Suppressor macrophage treated with lipopolysaccharide for 1 hour (primary cell): ENCODE measurements at places on chromosomes 11 and 22.
A peak's percentile ranks its signal among the peaks of the same experiment; 100 is the strongest.

- DNase-seq, result no peak
Measured at GRCh38 chr11:83219095-83219494, 25.6 kb downstream of the ANKRD42 start.

GRCh38 chr11:112765337-112765736 is 195.9 kb upstream of the NCAM1 start:
- DNase-seq, result no peak

- peak; percentile 49 for DNase-seq
Measured at GRCh38 chr22:42648368-42649245, 585 bp downstream of the CYB5R3 start.

DNA sequence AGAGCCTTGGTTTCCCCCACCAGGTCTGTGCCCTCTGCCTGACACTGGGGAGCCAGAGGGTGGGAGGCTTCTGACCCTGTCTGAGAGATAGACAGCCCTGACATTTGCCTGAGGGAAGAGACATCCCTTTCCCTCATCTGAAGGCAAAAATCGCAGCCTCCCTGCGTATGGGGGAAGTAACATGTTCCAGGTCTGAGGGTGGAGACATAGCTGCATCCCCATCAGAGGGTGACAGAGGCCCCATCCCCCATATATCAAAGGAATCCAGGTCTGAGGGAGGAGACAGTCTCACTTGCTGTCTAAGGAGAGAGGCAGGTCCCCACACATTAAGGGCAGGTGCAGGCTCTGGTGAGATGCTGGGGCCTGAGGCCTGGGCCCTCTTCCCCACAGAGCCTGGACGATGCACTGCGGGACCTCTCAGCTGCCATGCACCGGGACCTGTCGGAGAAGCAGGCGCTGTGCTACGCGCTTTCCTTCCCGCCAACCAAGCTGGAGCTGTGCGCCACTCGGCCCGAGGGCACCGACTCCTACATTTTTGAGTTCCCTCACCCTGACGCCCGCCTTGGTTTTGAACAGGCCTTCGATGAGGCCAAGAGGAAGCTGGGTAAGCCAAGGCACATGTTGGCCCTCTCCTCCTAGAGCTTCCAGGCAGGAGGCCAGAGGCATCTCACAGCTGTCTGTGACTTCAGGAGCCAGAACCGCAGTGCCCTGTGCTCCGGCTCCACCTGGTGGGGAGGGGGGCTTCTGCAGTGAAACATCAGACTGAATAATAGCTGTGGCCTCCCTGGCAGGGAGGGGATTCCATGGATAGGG is 16.1 kb upstream of the RELT start:
- DNase-seq, result peak; percentile 41

- DNase-seq, result no peak
Measured at GRCh38 chr22:17113600-17113999, 7.6 kb downstream of the TMEM121B start.

DNA sequence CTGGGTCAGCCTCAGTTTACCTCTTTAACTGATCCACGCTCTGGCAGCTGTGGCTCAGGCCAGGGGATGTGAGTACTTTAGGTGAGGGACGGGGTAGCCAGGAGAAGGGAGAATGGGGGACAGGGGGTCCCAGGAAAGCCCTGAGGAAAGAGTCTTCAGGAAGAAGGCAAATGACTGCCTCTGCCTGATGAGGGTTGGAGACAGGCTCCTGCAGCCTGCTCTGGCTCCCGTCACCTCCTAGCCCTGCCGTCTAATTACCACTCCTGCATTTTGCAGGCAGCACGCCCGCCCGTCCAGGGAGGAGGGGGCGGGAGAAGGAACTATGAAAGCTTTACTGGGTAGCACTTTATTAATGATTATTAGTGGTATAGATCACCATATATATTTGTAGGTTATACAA is 116.6 kb downstream of the CEP164 start:
- DNase-seq, result no peak

GRCh38 chr11:34104680-34105078 is 750 bp upstream of the NAT10 start:
- DNase-seq, result peak; percentile 2
